ENCODE measurements at places on chromosomes 16 and 17.

GRCh38 chr16:67000384-67001351 lies 12.3 kb downstream of the CES4A start:
- DNase-seq: peak; percentile 13

GRCh38 chr16:2223942-2224486 lies 623 bp downstream of the E4F1 start:
- DNase-seq: peak; percentile 45

- DNase-seq: no peak
Observed at GRCh38 chr17:49956780-49957179, 12.2 kb upstream of the DLX4 start.

- no peak for DNase-seq
Observed at GRCh38 chr17:60160829-60161501, 11.2 kb downstream of the CA4 start.

- DNase-seq: no peak
Observed at GRCh38 chr16:30108059-30108850, 5.1 kb downstream of the GDPD3 start.

DNA sequence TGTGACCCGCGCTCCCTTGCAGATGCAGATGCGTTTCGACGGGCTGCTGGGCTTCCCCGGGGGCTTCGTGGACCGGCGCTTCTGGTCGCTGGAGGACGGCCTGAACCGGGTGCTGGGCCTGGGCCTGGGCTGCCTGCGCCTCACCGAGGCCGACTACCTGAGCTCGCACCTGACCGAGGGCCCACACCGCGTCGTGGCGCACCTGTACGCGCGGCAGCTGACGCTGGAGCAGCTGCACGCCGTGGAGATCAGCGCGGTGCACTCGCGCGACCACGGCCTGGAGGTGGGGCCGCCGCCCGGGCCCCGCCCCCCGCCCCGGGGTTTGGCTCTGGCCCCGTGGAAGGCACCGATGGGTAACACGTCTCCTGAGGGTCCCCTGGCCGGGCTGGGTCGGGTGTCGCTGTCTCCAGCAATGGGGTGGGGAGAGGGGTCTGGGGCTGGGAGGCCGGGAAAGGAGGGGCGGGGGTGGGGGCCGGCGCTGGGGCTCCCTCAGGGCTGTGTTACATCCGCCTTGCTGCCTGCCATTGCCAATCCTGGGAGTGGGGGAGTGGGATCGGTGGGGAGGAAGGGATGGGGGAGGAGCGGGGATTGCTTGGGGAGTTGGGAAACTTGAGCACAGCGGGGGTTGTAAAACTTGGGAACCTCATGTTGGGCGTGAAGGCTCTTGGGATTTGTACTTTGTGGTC lies 737 bp downstream of the NUDT16L1 start:
- peak; percentile 33 for DNase-seq

DNA sequence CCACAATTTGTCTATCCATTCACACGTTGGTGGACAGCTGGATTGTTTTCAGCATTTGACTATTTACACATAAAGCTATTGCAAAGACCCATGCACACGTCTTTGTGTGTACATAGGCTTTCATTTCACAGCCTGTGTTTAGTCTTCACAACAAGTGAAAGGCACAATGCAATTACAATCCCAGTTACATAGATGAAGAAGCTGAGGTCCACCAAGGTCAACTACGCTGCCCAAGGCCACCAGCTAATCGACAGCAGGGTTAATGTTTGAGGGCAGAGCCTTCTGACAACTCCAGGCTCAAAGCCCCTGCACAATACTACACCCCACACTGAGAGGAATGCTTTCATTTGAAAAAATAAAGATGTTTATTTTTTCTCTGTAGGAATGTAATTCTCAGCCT lies 93.6 kb upstream of the CDH13 start:
- no peak for DNase-seq

GRCh38 chr17:54353789-54354525 lies 531.2 kb downstream of the KIF2B start:
- DNase-seq: no peak

DNA sequence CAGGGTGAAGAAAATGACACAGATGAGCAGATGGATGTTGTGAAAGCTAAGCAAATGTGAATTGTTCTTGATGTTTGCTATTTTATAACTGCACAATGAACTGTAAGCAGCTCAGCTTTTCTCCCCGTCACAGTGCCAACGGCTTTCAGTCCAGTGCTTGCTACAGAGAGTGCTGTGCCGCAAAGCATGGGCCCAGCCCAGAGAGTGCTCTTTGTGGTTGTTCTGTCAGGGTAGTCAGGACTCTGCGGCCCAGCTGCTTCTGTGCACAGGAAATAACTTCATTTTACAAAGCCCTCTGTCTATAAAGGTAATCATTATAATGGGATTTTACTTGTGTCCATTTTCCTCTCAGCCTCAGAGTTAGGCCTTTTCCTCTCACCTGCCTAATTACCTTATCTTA lies 39.1 kb downstream of the CDRT15 start:
- DNase-seq: no peak

GRCh38 chr16:83143788-83144187 lies 517.0 kb downstream of the CDH13 start:
- peak; percentile 87 for DNase-seq

GRCh38 chr16:35409503-35409902 lies 1950.1 kb downstream of the TP53TG3F start:
- no peak for DNase-seq

GRCh38 chr17:31511195-31511578 lies 119.7 kb downstream of the RAB11FIP4 start:
- no peak for DNase-seq

GRCh38 chr17:44277976-44278375 lies 10.0 kb upstream of the SLC4A1 start:
- DNase-seq: no peak

DNA sequence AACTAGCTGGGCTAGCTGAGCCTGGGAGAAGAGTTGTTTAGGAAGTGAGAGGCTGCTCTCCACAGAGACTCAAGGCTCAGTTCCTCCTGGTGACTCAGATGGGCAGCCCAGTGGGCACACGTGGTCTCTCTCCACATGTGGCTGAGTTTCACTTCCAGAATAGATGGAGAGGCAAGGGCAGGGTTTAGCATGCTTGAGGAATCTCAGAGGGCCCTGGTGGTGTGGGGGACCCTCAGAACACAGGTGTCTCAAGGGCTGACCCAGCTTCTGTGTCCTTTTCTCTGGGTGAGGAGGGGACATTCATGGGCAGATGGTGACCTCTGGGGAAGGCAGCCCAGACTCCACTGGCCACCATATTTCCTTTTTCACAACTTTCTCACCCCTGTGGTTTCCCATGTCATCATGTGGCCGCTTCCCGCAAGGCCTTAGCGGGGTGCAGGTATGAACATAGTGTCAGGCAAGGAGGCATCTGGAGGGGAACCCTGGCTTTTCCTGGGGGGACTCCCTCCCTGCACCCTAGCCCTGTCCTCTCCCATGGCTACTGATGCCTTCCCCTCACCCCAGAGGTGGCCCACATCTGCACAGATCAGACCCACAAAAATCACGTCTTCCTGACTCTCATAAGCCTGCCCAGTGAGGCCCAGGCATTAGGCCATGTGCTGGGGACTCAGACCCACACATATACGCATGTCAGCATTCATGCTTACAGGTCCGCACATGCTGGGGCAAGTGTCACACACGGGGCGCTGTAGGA lies 3.3 kb downstream of the GRN start:
- DNase-seq: peak; percentile 43

DNA sequence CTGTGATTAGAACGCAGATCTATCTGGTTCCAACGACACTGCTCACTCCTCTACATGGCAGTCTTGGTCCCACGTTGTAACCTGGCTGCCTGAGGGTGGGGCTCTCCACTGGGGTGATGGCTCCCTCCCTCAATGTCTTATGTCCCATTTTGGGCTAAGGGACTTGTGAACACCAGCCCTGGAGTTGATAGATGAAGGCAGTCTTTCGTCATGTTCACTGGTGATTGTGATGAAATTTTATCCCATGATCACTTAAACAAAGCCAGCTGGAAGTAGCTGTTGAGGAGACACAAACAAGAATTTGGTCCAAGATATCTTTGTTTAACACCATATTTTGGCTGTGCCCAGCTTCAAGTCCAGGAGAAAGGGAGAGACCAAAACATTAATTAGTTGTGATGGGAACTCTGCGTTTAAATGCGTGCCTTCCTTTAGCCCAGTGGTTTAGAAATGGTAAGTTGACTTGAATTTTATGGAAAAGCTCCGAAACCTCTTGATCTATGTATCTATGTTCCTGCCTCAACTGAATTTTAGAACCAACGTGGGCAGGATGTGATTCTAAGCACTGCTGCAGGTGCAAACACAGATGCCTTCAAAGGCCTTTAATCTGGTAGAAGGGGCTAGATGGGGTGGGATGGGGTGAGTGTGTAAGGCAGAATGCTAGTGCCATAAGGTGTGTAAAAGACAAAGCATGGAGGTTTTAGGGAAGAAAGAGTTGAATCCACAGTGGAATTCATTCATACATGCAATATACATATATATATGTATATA lies 186.8 kb upstream of the IRX3 start:
- no peak for DNase-seq

GRCh38 chr17:373613-374230 lies 21.1 kb upstream of the RPH3AL start:
- DNase-seq: no peak

- DNase-seq: peak; percentile 98
Observed at GRCh38 chr17:76716146-76716838, 5.5 kb upstream of the MXRA7 start.

DNA sequence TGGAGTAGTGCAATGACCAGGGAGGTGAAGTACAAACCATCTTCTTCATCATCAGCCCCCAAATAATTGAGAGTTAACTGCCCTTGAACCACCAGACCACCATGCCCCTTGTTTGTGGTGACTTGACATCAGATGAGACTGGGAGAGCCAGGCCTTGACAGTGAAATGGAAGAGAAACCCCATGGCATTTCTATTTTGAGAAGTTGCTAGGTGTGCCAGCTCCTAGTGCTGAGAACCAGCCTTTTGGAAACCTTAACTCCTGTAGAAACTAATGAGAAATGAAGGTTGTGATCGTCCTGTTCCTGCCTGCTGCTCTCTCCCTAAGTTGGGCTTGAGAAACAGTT lies 2.8 kb downstream of the TMEM94 start:
- DNase-seq: no peak

- no peak for DNase-seq
Observed at GRCh38 chr16:57998486-57998885, 2.0 kb downstream of the ZNF319 start.

GRCh38 chr16:83336603-83337002 lies 471.2 kb upstream of the HSBP1 start:
- peak; percentile 72 for DNase-seq

DNA sequence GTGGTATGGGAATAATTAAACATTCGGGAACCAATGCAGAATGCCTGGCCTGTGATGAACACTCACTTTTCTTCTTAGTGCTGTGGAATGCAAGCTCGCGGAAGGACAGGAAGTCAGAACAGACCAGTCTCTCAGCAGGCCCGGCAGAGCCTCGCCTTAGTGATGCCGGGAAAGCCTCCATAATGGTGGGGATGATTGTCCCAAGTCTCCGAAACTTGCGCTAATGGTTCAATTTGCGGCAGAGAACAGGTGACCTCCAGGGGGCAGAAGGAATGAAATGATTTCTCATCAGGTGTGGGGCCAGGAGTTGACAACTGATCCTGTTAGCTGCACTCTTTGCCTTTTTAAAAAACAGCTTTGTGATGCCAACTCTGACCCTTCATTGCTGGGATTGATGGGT lies 170.6 kb downstream of the GSG1L start:
- DNase-seq: no peak

GRCh38 chr16:866252-866896 lies 65.8 kb upstream of the GNG13 start:
- no peak for DNase-seq

DNA sequence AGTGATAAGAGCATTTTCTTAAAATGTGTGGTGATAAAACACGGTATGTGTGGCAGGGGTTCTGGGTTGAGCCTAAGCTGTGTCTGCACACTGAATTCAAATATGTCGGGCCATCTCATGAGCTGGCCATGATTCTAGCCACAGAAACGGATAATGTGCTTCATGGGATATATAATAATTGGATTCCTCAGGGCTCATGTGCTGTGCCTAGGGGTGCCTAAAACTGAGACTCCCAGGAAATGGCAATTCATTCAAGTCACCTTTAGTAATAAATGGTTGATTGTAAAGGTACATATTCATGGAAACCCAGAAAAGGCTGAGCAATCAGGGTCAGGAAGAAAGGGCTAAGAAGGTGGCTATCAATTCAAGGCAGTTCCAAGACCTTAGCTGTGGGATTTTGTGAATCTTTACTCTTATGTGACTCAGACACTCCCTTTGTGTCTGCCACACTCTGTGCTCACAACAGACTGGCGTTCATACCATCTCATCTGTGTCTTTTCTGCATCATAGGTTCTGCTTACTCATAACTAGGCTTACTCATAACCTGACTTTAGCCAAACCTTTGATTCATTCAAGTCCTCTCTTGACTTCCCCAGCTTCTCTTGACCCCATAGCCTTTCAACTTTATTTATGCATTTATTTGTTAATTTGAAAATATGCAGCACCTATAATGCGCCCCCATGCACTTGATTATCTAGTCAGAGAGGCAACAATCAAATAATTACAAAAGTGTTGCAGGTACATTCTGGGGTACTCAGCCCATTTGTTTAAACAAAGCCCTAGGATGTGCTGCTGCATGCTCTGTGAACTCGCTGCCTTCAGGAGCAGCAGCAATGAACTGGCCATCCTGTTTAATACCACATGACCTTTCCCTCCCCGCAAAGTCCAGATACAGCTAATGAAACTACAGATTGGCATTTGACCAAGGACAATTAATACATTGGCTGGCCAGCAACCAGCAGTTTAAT lies 28.4 kb upstream of the MED13 start:
- DNase-seq: peak; percentile 92

- no peak for DNase-seq
Observed at GRCh38 chr16:55697867-55698266, 42.1 kb downstream of the SLC6A2 start.

- no peak for DNase-seq
Observed at GRCh38 chr17:46854948-46855347, 3.6 kb downstream of the WNT9B start.

DNA sequence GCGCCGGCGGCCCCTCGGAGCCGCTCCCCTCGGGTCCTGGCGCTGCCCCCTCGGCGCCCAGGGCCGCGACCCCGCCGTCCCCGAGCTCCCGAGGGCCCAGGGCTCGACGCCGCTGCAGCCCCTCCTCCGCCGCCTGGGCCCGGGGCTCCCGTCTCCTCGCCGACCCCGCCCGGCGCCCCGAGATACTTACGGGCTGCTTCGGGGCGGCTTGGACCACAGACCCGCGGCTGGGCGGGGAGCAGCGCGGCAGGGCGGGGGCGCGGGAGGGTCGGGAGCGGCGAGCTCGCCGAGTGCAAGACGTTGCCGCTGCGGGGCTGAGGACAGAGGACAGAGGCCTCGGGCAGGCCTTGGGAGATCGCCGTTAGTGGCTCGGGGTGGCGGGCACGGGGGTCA lies 290 bp downstream of the TOB1 start:
- no peak for DNase-seq

- no peak for DNase-seq
Observed at GRCh38 chr17:57323391-57323790, 67.1 kb downstream of the MSI2 start.

- DNase-seq: no peak
Observed at GRCh38 chr16:56252835-56253234, 61.5 kb downstream of the GNAO1 start.

DNA sequence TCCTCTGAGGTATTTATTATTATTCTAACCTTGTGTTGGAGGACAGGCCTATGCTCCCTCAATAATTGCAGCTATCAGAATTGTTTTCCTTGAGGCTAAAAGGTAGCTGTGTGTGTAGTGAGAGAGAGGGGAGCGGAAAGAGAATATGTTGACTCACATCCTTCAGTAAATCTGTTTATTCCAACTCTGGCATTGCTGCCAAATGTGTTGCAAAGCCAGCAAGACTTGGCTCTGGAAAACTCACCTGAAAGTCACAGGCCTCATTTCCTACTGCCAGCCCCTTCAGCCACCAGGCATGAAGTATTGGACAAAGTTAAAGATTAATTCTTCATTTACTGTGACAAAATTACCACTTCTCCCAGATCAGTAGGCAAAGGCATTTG lies 9.6 kb downstream of the CA10 start:
- DNase-seq: peak; percentile 26

Data from astrocyte of the spinal cord (primary cell).